ENCODE measurements at places on chromosomes 1 and 21.

- no peak for DNase-seq
These were observed 9.5 kb upstream of the BTG2 start for GRCh38 chr1:203295796-203296195.

GRCh38 chr1:216841165-216841564 is 117.9 kb upstream of the ESRRG start:
- no peak for DNase-seq

DNA sequence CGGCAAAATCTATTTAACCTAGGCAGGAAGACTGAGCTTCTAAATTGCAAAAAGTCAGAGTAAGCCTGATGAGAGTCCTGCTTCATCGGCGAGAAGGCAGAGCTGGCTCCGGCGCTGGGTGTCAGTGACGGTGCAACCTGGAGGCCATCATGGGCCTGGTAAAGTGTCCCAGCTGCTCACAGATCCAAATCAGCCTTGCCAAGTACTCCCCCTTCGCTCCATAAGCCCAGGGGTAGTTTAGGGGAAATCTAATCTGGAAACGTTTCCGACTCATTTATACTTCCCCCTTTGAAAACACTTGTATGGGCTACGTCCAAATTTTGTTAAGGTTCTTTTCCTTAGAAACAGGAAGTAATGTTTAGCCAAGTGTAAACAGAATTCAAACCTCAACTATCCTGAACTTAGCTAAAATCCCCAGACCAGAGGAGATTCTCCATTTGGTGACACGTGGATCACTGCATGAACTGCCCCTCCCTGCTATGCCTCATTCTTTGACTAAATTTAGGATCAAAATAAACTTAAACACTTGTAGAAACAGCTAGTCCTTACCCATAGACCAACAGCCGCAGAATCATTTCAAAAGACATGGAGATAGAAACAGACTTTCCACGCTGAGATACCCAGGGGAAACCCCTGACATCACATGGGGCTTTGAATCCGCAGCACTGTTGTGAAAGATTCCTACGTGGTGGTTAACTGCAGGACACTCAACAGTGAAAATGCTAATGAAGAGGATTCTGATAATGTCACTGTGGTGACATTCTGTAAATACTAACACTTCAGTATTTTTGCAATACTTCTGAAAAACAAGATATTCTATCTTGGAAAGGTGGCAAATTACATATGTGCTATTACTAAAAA is 172.7 kb downstream of the TGFBR3 start:
- DNase-seq, result peak; percentile 65

- no peak for DNase-seq
These were observed 2.1 kb downstream of the PRDM15 start for GRCh38 chr21:41876928-41877652.

Measured in activated T-cell treated with anti-CD3 and anti-CD28 coated beads, Interleukin-2, amount 50 U/mL, for 72 hours (primary cell).